ENCODE measurements at places on chromosomes 3 and 15.

DNA sequence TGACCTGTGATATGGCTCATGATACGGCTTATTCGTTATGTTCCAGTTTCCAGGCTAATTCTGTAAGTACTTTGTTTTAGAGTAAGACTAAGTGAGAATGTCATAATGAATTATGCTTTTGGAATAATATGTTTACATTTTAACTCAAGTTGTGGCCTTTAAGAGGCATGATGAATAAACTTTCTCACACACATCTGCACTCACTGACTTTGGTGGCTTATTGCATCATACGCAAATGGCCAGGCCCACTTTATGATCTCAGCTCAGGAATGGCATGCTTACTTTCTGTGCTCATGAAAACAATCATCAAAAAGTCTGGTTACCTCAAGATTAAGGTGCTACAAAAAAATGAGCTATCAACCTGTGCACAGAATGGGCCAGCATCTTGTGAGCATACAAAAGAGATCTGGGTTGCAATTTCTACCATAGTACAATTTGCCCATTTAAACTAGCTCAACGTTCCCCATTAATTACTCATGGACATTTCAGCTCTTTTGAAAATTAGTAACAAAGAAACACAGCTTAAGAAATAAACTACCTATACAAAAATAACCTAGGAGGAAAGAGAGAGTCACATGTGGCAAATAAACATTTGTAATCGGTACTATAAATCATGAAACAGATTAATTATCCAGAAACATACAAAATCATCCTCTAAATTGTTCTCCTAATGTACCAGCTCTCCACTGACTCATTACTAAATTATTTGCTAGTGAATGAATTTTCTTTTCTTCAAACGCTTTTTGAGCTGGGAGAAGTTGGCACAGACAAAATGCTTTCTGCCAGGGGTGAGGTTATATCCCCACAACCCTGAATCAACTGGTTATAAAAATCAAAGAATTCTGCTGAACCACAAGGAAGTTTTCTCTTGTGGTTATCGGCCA is 439.0 kb upstream of the ADAMTS9 start:
- DNase-seq: no peak

GRCh38 chr3:183766745-183767606 is 58.4 kb downstream of the MAP6D1 start:
- DNase-seq: peak; percentile 78

GRCh38 chr15:90042766-90043529 is 41.8 kb downstream of the ZNF710 start:
- peak; percentile 72 for DNase-seq

DNA sequence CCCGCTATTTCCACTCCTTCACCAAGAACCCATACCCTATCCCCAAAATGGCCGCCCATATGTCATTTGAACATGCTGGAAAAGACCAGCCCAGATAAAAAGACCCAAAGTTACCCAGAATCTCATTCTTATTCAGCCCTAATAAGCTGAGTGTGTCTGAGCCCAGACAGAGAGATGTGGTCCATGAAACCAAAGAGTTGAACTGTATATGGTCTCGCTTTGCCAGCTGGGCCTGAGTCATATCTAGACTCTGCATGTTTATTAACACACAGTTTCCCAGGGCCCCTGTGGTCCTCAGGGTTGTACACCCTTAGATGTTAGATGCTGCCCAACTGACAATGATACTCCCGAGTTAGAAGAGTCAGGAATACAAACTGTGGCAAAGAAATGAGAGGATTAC is 201.9 kb upstream of the STRIT1 start:
- DNase-seq: no peak

DNA sequence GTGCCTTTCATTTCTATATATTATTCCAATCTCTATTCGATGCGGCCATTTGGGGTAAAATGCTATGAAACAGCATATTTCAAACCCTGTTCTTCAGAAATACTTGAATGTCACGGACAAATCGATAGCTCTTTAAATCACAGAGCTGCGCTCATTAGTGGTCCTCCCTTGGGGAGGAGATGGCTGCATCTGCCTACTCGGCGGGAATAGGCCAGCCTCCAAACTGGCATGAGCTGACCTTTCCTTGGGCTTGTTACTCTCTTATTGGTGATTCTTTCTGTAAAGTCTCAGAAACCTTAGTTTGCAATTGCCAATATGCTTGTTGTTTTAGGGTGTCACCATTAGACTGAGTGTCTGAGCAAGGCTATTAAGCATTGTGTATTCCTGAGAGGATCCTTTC is 120.9 kb downstream of the BDH1 start:
- DNase-seq: no peak

- no peak for DNase-seq
Observed at GRCh38 chr15:67405208-67406191, 115.4 kb upstream of the C15orf61 start.

GRCh38 chr3:65439641-65440284 is 599.0 kb downstream of the MAGI1 start:
- DNase-seq: no peak
